CD4-positive, alpha-beta T cell treated with Interleukin-15 for 4 hours (primary cell): ENCODE measurements at places on chromosomes 6 and 20.

GRCh38 chr6:63565058-63565726 lies 7.1 kb upstream of the LOC128125822 start:
- DNase-seq: no peak

GRCh38 chr6:94099072-94099471 lies 679.7 kb upstream of the EPHA7 start:
- no peak for DNase-seq

DNA sequence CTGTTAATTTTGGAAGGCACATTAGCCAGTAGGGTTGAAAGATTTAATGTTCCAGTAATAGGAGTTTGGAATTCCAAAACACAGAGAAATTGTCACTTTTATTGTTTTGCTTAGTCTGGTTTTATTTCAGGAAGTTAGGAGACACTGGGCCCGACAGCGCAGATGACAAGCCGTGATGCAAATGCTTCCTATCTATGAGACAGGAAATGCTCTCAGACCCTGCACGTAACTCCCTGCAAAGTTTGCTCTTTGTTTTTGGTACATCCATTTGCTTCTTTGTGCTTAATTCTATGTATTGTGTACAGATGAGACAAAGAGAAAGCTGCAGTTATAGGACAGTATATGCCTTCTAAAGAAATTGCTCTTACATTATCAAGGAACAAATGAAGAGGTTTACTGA lies 201.6 kb upstream of the SGK1 start:
- peak; percentile 35 for DNase-seq

DNA sequence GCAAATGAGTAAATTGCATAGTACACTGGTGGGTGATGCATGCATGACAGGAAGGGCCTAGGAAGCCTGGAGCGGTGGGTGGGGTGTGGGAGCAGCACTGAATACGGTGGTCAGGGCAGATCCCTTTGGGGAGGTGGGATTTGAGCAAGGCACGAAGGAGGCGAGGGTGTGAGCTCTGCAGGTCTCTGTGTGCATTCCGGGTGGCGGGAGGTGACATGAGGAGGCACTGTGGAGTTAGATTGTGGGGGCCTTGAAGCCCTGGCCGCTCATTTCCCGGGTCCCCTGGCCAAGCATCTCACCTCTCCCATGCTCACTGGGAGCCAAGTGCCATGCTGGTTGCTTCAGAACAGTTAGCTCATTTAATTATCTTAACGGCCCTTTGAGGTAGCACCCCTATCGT lies 6.2 kb upstream of the SPDEF start:
- DNase-seq: no peak

DNA sequence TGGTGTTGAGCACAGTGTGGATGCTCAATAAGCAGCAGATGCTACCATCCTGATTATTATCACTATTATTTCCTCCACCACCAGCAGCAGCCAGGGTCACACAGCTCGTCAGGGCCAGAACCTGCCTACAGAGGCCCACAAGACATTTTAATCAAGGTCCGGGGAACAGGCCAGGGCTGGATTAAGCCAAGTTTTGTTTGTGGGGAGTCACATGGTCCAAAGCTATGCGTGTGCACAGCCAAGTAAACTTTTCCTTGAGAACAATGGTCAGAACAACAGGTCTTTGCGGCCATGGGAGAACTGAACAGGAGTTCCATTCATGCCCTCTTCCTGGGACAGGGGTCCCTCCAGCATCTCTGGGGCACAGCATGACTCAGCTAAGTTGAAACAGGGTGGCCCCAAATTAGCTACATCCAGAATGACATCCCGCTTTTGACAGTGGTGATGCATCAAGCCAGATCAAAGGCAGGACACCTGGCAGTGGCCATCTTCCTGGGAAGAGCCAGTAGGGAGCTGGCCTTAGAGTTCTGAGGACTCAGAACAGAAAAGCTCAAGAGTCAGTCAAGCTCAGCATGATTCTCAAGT lies 11.7 kb downstream of the SNTA1 start:
- no peak for DNase-seq

DNA sequence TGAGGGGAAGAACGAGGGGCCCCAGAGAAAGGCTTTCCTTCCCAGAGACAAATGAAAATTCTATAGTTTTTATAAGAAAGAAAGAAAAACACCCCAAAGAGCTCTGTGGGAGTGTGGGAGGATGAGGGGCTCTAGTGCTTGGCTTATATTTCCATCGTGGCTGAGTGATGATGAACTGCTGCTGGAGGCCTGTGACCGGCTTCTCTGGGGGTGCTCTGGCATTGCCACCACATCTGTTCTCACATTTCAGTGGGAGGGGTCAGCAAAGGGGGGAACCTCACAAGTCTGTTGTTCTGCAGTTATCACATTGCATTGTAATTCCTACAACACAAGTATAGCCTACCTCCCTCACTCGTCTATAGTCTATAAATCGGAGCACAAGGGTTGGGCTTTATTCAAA lies 67.6 kb upstream of the BACH2 start:
- no peak for DNase-seq
